ENCODE measurements at places on chromosomes 7 and 10.

DNA sequence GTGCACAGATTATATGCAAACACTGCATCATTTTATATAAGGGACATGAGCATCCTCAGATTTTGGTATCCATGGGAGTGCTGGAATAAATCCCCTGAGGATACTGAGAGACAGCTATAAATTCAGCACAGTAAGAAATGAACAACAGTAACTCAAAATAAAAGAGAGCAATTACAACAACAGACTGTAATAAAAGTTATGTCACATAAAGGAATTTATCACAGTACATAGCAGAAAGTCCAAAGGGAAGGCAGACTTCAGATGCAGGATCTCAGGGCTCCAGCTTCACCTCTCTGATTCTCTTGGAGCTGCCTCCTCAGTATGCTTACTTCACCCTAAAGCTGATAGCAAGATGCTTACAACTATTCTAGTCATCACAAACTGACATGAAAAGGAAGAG is 43.9 kb upstream of the STRIP2 start:
- no peak for DNase-seq

GRCh38 chr10:3199488-3199887 is 26.9 kb upstream of the PITRM1 start:
- no peak for DNase-seq

- DNase-seq = peak; percentile 34
Measured at GRCh38 chr10:51629934-51630639, 69.3 kb downstream of the CSTF2T start.

DNA sequence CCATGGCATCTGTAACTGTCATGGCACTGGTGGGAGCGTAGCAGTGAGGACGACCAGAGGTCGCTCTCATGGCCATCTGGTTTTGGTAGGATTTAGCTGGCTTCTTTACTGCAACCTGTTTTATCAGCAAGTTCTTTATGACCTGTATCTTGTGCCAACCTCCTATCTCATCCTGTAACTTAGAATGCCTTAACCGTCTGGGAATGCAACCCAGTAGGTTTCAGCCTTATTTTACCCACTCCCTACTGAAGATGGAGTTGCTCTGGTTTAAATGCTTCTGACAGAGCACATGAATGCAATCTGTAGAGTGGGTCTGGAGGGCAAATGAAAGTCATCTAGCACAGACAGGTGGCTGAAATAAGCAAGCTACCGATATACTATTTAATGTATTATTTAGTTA is 55.3 kb upstream of the OPN4 start:
- DNase-seq = no peak

DNA sequence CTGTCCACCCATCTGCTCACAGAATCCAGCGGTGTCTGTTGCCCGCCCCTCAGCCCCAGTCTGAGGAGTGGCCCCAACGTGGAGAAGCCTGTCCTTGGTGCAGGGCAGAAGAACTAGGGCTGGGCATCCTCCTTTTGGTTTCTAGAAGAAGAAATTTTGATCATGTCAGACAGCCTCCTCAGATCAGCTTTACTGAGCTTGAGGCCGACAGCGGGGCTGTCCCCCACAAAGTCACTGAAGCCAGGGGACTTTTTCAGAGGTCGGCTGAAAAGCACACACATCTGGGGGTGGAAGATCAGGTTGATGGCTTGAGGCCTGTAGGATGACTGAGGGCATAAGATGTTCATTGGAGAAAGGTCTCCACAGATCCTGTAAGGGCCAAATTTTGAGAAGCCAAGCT is 767.9 kb downstream of the GRID1 start:
- no peak for DNase-seq

- no peak for DNase-seq
Measured at GRCh38 chr10:129207297-129207696, 259.7 kb upstream of the MGMT start.
